ENCODE measurements at places on chromosomes 6 and 20.

GRCh38 chr6:18985996-18986395, 598.8 kb downstream of the RNF144B start:
- no peak for DNase-seq

GRCh38 chr6:160070427-160070826, 51.2 kb upstream of the SLC22A1 start:
- DNase-seq: no peak

GRCh38 chr6:149933461-149933860, 8.4 kb upstream of the ULBP2 start:
- no peak for DNase-seq

GRCh38 chr20:8094850-8095249, 37.2 kb upstream of the PLCB1 start:
- DNase-seq: peak; percentile 91

DNA sequence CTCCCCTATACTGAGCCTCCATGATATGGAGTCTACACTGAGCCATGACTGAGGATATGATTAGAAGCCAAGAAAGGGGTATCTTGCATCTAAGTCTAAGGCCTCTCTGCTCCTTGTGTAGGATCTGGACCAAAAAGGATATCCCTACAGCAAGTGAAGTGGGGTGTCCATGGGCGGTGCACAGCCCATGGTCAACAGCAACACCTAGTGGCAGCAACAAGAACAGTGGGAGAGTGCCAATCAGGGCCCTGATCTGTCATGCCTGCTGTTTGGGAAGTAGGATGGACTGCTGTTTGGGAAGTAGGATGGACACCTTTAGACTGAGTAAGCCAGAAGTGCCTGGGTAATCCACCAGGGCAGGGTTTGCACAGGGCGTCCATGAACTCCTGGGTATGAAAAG, 22.4 kb downstream of the PTGIS start:
- DNase-seq: no peak

DNA sequence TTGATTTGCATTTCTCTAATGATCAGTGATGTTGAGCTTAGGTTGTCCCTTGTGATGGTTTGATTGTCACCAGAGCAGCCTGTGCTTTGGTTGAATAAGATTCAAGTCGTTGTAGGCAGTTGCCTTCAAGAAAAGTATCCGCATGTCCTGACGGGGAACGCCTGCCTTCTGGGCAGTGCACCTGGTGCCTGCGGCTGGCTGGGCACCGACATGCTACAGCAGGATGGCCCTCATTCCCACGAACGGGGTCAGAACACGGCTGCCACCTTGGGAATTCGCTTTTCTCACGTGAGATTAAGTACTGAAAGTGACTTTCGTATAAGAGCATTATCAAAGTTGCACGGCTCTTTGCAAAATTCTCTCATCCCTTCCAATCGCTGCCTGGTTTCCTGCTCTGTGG, 78.4 kb downstream of the CDH4 start:
- no peak for DNase-seq

DNA sequence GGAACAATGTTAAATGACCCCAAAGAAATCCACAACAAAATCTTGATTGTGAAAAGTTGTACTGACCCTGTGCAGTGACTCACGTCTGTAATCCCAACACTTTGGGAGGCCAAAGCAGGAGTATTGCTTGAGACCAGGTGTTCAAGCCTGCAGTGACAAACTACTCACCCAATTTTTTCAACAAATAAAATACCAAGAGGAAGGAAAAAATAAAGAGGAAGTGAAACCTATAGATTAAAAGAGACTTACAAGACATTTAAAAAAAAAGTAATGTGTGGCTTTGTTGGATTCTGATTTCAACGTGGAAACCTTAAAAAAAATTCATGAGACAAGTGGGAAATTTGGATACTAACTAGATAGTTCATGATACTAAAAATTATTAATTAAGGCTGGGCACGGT, 31.9 kb downstream of the GINS1 start:
- DNase-seq: no peak

DNA sequence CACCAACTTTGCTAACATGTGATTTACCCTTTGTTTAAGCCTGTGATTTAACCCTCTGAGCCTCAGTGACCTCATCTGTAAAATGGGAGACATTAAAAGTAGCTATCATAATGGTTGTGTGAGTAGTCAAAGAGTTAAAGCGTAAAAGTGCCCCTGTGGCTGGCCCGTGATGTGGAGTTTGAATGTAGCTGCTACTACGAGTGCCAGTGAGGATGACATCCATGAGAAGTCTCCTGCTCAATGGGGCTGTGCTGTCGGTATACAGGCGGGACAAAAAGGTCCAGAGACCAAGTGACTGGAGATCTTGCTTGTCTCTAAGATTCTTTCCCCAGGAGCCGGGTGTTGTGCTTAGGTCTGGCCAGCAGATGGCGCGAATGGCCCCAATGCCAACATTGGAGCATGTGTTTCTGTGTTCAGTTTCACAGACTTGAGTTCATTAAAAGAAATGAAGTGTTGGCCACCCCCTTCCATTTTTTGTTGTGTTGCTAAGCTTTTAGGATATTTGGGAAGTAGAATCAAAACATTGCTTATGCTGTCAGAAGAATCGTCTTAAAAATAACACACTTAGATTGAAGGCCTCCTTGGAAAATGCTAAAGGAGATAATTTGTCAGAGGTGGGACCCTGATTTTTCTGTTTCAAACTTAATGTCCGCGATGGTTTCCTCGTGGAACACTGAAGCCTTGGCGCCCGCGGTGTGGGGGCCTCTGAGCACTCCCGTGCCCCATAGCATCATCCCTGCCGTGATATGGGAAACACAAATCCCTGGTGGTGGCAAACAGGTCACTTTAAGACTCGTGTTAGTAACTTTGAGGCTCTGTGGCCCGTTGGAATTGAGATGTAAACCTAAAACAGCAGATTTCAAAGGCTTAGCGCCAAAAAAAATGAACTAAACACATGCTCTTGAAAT, 9.3 kb upstream of the RBM38 start:
- DNase-seq: peak; percentile 25

DNA sequence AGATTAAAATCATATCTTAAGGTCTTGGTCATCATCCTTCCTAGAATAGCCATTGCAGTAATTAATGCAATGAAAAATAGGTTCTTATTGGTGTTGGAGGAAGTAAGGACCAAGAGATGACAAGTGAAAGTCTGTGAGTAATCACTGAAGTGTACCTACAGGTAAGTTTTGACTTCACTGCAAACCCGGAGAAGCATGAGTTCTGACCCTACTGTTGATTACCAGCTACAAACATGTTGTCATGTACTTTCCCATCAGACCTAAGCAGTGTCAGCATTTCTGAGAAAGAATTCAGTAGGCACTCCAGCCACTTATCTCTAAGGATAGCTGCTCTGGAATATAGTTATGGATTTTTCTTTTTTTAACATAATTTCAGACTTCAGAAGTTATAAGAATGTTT, 280.9 kb downstream of the ZFAND3 start:
- no peak for DNase-seq

Measured in HCEC 1CT (cell line).